ENCODE measurements at places on chromosomes 6 and 20.

GRCh38 chr6:30829639-30830255, 54.6 kb upstream of the DDR1 start:
- no peak for DNase-seq

GRCh38 chr20:46402331-46402811, 4.0 kb downstream of the ELMO2 start:
- DNase-seq, result no peak

DNA sequence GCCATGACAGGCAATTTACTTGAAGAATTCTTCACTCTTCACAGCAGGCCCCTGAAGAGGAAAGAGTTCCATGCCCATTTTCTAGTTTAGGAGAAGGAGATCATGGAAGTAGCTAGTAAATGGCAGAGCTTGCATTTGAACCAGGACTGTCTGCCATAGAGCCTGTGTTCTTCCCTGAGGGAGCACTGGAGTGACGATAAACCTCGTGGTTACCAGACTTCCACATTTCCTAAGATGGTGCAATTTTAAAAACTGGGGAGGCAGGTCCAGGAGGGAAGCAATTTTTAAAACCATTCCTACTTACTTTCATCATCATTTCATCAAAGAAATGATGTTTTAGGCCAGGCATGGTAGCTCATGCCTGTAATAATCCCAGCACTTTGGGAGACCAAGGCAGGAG, 36.8 kb downstream of the STK35 start:
- DNase-seq, result no peak

DNA sequence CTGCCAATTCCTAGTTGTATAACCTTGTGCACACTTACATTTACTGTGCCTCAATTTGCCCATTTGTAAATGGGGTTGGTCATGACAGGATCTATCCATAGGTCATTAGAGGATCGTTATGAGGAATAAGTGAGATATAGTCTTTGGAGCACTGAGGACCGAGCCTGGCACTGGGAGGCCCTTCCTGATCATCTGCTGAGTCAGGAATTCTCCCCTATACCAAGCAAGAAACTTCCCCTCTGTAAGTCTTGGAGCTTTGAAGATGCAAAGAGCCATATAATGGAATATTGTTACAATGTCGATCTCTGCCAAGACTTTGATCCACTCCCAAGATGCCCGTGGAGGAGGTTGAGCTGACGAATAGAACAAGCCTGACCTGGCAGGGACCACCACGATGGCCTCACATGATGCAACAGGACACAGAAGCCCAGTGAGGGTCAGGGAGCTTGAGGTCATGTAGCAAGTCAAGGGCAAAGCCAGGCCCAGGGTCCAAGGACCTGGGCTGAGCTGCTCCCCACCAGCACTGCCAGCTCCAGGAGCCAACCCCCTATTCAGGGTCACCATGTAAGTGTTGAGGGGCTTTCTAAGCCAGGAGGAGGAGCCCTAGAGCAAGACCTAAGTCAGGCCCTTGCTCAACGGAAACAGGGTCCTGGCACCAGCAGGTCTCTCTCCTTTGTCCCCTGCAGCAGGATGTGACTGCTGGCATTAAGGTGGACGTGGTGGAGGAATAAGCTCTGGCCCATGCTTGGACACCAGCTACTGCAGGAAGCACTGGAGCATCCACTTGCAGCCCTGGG, 16.7 kb downstream of the PDRG1 start:
- no peak for DNase-seq

DNA sequence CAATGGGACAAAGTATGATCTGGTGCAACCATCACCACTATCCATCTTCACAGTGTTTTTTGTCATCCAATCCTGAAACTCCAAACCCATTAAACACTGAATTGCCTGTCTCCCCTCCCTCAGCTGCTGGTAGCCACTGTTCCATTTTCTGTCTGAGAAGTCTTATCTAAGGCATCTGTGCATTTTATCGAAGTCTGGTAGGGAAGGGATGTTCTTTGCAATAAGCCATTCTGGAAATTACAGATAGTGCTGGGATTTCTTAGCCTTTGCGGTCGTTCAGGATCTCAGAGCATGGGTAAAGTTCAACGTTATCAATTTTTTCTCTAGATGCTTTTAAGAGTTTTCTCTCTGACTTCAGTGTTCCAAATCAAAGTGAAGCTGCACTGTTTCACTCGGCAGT, 24.1 kb downstream of the KIF25 start:
- peak; percentile 6 for DNase-seq

- no peak for DNase-seq
These were observed 9.1 kb upstream of the ARMC2 start for GRCh38 chr6:108839083-108839642.

- DNase-seq, result no peak
These were observed 70.0 kb downstream of the TRMT6 start for GRCh38 chr20:5880326-5880725.

DNA sequence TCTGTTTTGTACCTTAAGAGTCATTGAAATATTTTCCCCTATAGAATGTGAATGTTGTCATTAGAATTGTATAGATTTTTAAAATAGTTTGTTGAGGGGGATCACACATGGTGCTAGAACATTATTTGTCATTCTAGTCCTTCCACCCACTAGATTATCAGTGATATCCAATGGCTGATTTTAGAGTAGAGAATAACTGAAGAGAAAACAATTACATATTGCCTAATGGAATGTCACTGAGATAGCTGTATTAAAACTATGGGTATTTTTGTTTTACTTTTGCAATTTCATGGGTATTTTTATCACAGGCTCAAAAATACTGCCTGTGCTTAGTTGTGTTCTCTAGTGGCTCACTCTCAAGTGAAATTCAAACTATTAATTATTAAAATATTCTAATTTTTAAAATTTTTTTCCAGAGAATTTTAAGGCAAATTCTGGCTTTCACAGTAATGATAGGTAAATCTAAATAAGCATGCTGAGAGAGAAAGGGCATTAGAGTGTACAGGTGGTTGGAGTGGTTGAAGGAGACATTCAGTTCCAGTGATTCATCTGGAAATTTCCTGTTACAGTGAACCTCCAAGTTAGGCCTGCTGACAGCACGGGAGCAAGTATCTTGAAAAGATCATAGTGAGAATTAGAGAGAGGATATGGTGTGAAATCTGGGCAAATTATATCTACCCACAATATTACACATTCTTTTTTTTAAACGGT, 399.6 kb downstream of the NKAIN2 start:
- DNase-seq, result no peak

GRCh38 chr20:37202267-37202943, 23.1 kb upstream of the MROH8 start:
- DNase-seq, result no peak

- DNase-seq, result no peak
These were observed 17.0 kb downstream of the NFATC2 start for GRCh38 chr20:51525241-51526105.

- DNase-seq, result no peak
These were observed 354.0 kb downstream of the ESR1 start for GRCh38 chr6:152161501-152161900.

DNA sequence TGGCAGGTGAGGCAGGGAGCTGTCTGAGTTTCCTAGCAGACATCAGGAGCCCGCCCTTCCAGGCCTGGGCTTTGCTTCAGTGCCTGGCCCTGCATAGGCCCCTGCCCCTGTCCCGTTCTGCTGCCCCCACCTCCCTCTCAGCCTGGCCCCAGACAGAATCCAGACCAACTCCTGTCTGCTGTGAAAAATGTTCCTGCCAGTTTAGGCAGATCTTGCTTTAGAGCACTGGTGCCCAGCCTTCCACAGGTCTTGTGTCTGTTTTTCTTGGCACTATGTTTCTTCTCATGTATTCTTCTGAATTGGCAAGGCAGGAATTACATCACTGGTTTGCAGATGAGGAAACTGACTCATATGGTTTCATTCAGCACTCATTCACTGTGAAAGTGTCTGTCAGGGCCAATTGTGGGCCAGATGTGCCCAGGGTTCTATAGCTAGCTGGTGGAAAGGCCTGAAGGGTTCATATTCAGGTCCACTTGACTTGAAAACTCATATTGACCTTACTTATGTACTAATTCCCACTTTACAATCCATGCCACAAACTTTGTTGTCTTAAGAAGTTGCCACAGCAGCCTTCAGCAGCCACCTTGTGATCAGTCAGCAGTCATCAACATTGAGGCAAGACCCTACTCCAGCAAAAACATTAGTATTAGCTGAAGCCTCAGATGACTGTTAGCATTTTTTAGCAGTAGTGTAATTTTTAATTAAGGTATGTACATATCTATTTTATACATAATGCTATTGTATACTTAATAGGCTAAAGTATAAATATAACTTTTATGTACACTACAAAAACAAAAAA, 40.5 kb downstream of the HLA-F start:
- no peak for DNase-seq

DNA sequence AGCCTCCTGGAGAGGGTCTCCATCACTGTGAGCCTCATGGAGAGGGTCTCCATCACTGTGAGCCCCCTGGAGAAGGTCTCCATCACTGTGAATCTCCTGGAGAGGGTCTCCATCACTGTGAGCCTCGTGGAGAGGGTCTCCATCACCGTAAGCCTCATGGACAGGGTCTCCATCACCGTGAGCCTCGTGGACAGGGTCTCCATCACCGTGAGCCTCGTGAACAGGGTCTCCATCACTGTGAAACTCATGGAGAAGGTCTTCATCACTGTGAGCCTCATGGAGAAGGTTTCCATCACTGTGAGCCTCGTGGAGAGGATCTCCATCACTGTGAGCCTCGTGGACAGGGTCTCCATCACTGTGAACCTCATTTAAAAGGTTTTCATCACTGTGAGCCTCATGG, 140.0 kb downstream of the ERMARD start:
- DNase-seq, result no peak

- no peak for DNase-seq
These were observed 43.0 kb upstream of the TRIM39 start for GRCh38 chr6:30283761-30284160.

DNA sequence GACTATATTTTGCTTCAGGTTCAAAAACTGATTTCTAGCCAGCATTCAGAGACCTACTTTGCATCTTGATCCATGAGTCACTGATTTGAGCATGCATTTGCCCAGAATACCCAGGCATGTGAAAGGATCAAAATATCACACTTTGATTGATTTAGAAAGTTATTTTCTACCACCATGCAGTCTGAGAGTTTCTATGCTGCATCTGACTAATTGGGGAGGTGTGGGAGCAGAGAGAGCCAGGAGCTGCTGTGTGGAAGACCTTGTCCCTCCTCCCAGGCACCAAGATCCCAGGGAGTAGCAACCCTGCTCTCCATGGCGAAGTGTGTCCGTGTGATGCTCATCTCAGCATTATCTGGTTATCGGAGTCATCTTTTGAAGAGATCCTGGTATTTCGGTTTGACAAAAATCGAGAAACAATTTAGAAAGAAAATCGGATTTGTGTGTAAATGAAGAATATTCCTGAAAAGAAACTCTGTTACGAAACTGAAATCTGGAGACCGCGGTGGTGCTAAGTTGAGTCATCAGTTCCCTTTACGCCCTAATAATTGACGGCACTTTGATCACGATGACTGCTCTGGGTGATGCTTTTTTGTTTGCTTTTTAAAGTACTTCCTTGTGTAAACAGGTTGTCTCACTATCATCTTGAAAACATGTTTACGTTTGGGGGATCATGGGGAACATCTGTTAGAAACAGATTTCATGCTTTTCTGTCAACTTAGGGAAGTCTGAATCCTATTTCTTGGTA, 193.4 kb downstream of the BACH2 start:
- DNase-seq, result no peak

DNA sequence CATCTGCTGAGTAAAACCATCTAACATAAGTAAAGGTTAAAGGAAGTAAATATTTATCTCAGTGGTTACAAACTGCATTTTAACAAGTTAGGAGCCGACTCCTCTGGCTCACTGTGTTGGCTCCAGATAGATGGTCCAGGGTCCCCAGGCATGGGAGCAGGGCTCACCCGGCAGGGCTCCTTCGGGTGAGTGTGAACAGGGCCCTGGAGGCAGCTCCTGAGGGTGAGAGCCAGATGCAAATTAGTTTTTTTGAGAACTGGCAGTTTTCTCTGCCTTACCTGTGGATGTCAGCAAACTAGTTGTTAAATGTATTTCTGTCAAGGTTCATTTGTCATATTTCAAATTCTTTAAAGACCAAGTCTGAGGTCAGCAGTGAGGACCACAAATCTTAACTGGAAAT, 21.5 kb downstream of the TPBG start:
- no peak for DNase-seq

DNA sequence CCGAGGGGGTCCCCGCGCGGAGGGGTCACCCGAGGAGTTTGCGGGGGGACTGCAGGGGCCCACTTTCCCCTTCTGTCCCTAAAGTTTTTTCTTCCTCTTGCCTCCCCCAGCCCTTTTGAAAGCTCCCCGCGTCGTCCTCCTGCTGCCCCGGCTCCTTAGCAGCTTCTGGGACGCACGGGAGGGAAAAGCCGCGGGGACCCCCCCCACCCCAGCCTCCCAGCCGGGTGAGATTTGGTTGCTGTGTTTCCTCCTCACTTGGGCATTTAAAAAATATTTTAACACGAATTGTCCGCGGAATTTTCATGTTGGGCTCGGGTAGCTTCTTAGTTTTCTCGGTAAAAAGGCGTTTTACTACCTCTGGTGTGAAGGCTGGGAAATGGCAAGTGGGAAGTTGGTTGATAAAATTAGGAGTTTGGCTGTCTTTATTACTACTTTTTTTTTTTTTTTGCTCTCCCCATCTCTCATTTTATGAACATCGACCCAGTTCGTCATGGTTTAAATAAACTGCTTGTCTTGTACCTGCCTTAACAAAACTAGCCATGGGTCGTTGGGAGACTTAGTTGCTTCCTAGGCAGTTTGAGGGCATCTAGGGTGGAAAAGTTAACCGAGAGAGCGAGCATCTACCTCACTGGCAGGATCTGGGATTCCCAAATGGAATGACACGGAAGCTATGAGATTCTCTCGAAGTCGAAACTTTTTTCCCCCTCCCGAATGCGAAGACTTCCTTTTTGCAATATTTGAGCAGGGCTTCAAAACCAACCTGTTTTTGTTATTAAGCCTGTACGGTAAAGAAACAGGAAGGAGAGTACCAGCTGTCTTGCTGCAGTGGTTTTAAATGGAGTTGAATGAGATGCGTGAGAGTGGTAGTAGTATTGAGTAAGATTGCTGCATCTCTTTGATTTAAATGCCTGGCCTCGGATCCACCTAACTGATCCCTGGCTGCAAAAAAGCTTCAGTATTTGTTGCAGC, 868 bp downstream of the NCOA3 start:
- no peak for DNase-seq

GRCh38 chr6:111808493-111808892, 64.8 kb downstream of the FYN start:
- DNase-seq, result no peak

GRCh38 chr20:53513489-53514298, 79.9 kb downstream of the ZNF217 start:
- DNase-seq, result no peak

GRCh38 chr6:159959165-159959975, 9.5 kb upstream of the IGF2R start:
- DNase-seq, result no peak

- no peak for DNase-seq
These were observed 226.7 kb upstream of the PRDM1 start for GRCh38 chr6:105859457-105859856.

- no peak for DNase-seq
These were observed 75.4 kb upstream of the TMEM244 start for GRCh38 chr6:129936329-129937165.

- DNase-seq, result no peak
These were observed 114.5 kb upstream of the SOX4 start for GRCh38 chr6:21478883-21479539.
